ENCODE measurements at places on chromosomes 4 and X.
A peak's percentile ranks its signal among the peaks of the same experiment; 100 is the strongest.

DNA sequence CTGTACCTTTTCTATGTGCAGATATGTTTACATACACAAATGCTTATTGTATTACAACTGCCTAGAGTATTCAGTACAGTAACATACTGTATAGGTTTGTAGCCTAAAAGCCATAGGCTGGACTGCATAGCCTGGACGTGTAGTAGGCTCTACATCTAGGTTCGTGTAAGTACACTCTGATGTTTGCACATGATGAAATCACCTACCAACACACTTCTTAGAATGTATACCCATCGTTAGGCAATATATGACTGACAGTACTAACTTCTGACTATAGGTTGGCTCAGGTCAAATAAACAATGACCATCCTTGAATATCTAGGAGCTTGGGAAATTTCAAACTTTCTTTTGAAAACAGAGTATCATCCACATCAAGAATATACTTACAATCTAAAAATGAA lies 139.0 kb downstream of the CORIN start:
- no peak for DNase-seq

DNA sequence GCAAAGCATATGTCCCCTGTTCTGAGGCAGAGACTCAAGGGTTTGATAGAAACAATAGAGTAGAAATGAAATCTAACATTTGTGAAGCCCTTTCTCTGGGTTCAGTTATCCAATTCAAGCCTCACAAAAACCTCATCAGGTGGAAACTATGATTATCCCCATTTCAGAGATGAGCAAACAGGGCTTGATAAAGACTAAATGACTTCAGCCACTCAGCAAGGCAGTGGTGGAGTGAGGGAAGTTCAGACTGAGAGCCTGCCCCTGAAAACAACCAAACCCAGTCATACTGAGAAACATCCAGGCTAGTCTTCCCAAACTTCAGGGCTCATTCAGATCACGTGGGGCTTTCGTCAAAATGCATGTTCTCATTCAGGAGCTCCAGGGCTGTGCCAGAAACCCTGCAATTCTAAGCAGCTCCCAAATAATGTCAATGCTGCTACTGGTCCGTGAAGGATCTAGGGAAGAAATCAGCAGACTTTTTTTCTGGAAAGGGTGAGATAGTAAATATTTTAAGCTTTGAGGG lies 109.6 kb upstream of the KIT start:
- no peak for DNase-seq

DNA sequence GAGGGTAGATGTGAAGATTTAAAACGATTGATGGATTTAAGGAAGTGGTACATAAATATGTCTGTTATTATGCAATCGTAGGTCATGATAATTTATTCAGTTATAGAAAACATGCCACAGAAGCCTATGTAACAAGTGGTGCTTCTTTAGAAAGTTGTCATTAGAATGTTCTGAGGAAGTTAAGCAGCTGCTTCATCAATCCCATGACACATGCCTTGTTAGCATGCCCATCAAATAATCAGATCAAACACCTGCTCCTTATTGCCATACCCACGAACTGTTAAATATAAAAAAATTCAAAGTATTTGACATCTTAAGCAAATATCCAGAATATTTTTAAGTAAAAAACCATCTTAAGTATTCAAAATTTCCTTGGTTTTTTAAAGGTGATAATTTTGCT lies 76.4 kb upstream of the MYOZ2 start:
- no peak for DNase-seq

- no peak for DNase-seq
These were observed 187.5 kb upstream of the ANK2 start for GRCh38 chr4:112861691-112862674.

- DNase-seq = no peak
These were observed 40.4 kb downstream of the ENPEP start for GRCh38 chr4:110516106-110516922.

GRCh38 chr4:111837761-111838160 lies 307.5 kb upstream of the FAM241A start:
- DNase-seq = no peak

- no peak for DNase-seq
These were observed 159.7 kb downstream of the ARHGAP10 start for GRCh38 chr4:147891476-147892115.

GRCh38 chrX:109943740-109944092 lies 59.2 kb upstream of the TMEM164 start:
- no peak for DNase-seq

DNA sequence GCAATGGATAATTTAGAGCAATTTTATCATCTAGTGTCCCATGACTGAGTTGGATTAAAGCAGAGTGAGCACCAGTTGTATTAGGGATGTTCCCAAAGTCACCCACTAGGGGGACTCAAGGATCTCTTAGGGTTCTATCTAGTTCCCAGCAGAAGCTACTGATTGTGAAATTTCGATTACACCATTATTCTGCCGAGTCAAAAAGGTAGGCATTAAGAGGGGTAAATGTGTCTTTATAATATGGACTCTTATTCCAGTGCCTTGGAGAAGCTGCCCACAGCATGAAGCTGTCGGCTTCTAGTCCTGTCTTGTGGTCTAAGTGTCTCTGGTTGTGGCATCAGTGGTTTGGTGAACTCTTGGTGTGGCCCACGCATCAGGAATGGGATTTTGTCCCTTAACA lies 53.3 kb downstream of the RGS12 start:
- peak; percentile 27 for DNase-seq

DNA sequence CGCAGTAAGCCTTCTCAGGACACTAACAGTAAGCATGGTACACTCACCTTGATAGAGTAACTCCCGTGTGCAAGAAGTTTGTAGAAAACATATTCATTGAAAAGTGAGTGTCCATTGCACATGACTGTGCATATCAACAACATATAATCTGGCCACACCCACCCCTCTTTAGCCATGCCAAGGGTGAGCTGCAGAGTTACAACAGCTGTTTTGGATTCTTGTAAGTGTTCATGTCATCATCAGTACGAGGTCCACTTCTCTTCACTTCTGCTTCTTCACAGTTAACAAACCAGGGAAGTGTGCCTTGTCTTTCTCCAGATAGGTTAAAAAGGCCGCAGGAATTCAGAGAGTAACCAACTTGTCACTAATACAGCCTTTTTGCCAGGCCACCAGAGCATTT lies 116.6 kb downstream of the IRF2 start:
- no peak for DNase-seq
